Transverse colon (tissue), 4 donors: ENCODE measurements at places on chromosomes 5 and 9. TPM values are rescaled to one million over a fixed set of nuclear protein-coding genes. Genes with fewer than 3 reads are reported as not detected.

DNA sequence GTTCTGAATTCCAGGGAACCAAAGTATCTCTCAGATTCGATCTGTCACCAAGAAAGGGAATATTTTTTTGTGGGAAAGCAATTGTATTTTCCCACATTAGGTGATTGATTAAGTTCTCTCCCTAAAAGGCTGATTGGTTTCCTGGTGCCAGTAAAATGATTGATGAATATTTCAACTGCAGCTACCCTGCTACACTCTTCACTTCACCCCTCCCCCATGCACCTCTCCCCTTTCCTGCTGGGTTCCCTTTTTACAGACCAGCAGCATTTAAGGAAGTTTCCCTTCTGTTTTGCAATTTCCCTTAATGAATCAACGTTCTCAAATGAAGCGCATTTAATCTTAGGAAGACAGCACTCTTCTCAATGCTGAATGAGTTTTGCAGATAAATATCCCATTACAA is 13.1 kb downstream of the NR6A1 start:
- DNase-seq: no peak

- DNase-seq: no peak
Measured at GRCh38 chr9:21607576-21607975, 125.5 kb upstream of the IFNE start.

GRCh38 chr9:134515026-134515821 is 126.4 kb upstream of the COL5A1 start:
- DNase-seq: no peak

GRCh38 chr9:859251-859650 is 17.8 kb downstream of the DMRT1 start:
- DNase-seq: no peak

- DNase-seq: no peak
Measured at GRCh38 chr9:20242510-20243189, 379.6 kb downstream of the MLLT3 start.

MEIKIN gene
- total RNA-seq: not detected
